Peyer's patch (tissue), 4 donors: ENCODE measurements at places on chromosomes 11 and 22. TPM values are rescaled to one million over a fixed set of nuclear protein-coding genes. Genes with fewer than 3 reads are reported as not detected.

DNA sequence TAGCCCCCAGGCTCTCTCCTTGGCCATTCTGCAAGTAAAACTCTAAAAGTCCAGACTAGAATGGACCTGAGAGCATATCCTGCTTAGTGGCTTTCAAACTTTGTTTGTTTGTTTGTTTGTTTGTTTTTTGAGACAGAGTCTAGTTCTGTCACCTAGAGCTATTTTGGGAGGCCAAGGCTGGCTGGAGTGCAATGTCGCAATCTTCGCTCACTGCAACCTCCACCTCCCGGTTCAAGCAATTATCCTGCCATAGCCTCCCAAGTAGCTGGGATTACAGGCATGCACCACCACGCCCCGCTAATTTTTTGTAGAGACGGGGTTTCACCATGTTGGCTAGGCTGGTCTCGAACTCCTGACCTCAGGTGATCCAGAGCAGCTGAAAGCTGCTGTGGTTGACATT lies 28.9 kb downstream of the DAGLA start:
- no peak for DNase-seq

Gene CECR2
- 0.18 TPM for total RNA-seq

Gene JAM3
- total RNA-seq: 4.6 TPM

Gene TESMIN
- 5.8 TPM for total RNA-seq

DNA sequence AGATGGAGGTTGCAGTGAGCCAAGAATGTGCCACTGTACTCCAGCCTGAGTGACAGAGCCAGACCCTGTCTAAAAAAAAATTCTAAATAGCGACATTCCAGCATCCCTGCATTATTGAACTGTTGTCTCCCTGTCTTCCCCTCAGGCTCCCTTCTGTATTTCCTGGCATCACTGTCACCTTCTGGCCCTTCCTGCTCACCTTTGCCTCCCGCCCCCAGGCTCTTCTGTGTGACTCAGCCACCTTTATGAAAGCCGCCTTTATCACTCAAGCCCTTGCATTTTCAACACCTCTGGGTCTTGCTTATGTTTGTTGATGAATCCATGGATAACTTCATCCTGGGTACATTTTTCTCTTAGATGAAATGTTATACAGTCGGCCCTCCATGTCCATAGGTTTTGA lies 21.1 kb downstream of the UBASH3B start:
- no peak for DNase-seq

- DNase-seq: no peak
Observed at GRCh38 chr11:70848243-70848750, 404.1 kb downstream of the SHANK2 start.

Gene TRPC6
- total RNA-seq: 1.4 TPM

GRCh38 chr11:32781721-32782120 lies 12.7 kb downstream of the CCDC73 start:
- no peak for DNase-seq

- DNase-seq: peak; percentile 86
Observed at GRCh38 chr11:60334005-60334620, 7.1 kb downstream of the MS4A6E start.

- no peak for DNase-seq
Observed at GRCh38 chr11:134347441-134347840, 15.7 kb downstream of the GLB1L2 start.

- DNase-seq: no peak
Observed at GRCh38 chr11:111922803-111923202, 4.1 kb downstream of the C11orf52 start.
